ENCODE measurements at places on chromosomes 1 and 21.

DNA sequence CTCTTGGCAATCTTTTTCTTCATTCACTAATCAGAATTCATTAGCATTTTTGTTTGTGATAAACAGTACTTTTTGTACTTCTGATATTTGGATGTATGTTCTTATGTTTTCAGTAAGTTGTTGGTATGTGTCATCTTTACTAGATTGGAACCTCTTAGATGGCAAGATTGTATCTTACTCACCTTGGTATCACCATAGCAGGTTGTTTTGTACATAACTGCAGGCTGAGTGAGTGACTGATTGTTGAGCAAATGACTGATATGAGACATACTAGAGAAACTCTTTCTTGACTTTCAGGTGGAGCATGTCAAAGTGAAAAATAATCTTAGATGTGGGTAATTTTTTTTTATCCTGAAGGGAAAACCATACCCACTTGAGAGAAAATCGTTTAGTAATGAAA lies 173.7 kb downstream of the CLEC20A start:
- no peak for DNase-seq

DNA sequence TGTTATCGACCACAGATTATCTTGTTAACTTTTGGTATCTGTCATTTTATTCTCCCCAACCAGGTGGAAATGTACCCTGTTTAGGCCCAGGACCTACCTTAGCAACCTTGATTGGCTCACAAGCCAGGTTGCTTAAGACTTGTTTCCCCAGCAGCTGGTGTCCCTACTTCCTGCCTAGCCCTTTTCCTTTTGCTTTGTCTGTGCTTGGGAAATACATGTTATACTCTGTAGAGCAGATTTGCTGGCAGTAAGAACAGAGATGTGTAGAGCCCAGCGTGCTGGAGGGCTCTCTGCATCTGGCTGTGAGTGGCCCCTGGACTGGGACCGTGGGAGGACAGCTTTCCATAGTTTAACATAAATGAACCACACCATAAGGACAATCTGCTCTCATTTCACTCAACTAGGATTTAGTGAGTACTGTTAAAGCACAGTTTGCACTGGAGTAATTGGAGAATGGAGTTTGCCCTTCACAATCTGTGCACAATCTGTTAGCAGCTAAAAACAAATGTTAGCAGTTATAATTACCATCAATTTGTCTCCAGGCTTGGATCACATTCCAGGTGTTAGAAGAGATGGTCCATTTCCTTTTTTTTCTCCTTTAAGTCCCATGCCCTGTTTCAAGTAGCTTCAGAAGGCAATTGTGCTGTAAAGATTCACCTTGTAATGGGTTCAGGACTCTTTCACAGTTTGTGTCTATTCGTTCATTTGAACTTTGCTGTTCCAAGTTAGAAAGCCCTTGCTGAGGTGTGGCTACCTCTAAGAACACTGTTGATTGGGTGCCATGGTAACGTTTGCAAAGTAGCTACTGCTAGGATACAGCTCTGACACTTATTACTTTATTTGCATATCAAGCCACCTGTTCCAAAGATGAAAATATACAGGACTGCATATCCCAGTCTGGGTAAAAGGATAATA lies at the start of gene APOBEC4:
Gene APOBEC4, minus strand, starts transcription at position 770 of the 915 bp plus-strand sequence. CDS start 4,535 bp downstream, outside the sequence.
- DNase-seq: peak; percentile 3

GRCh38 chr21:38930066-38930465 lies 124.3 kb downstream of the ETS2 start:
- DNase-seq: no peak

DNA sequence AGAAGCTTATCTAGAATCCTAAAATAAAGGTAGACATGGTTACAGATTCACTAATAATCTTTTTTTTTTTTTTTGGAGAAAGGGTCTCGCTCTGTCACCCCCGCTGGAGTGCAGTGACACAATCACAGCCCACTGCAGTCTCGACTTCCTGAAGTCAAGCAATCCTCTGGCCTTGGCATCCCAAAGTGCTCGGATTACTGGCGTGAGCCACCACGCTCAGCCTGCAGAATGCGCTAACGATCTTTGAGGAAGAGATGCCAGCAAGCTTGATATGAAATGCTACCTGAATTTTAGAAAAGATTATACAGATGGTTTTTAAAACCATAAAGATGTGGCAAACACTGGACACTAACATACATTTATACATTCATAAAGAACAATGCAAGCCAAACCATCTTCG lies 4.1 kb upstream of the GNPAT start:
- no peak for DNase-seq

GRCh38 chr1:111639602-111640198 lies 20.1 kb downstream of the RAP1A start:
- no peak for DNase-seq

DNA sequence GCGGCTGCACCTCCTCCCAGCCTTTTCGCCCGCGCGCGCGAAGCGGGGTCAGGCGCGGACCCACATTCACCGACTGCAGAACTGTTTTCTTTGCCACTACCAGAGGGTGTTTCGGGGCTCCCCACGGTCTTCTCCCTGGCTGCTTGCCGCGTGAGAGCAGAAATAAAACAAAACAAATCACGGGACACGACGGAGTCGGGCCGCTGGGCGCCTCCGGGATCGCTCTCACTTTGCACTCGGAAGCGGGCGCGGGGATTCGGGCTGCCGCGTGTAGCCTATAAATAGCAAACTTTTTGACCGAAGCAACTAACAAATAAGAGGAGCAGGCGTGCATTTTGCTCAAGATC lies 412.3 kb upstream of the ESRRG start:
- no peak for DNase-seq

DNA sequence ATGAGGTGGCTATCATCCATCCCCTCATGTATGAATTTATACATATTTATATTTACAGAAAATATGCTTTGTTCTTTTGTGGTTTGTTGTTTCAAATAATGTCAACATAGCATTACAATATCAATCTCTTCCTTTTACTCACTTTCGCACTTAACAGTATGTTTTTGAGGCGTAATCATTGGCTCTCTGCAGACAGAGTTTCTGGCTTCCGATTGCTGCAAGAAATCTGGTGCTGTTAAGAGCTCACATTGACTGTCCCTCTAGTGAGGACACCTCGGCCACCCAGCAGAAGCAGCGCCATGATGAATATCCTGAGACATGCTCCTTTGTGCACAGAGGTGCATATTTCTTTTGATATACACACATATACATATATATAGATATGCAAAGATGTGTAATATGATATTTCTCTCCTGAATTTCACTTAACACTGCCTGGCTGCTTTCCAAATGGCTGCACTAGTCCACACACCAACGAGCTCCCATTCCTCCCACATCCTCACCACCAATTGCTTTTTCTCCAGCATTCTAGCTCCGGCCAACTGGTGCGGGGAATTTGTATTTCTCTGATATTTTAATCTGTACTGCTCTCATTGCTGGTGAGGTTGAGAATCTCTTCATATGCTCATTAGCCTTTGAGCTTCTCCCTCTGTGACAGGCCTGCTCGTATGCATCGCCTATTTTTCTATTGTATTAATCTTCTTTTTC lies 248.4 kb downstream of the SIPA1L2 start:
- DNase-seq: no peak

DNA sequence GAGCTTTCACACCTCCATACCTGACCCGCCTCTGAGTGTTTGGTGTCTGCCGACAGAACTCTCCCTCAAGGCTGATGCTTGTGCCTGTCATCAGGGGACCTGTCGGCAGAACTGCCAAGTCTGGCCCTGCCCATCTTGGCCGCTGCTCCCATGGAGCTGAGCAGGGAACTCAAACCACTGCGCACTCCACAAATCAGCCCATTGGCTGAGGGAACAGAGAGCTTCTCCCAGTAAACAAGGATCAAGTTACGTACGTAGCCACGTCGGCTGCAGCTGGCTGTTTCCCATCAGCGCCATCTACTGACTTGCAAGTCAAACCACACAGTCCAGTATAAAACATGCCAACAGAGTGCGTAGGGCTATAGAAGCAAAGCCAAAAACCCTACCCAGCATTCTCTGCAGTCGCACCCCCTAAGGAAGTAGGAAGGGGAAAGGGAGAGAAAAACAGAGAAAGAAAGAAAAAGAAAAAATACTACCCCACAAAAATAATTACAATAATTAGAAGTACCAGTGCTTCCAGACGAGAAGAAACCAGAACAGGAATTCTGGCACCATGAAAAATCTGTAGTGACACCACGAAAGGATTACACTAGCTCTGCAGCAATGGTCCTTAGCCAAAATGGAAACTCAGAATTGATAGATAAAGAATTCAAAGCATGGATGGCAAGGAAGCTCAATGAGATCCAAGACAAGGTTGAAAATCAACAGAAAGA lies 13.1 kb downstream of the KRTAP13-1 start:
- DNase-seq: peak; percentile 1

- no peak for DNase-seq
Observed at GRCh38 chr1:165235155-165235776, 121.2 kb downstream of the LMX1A start.

GRCh38 chr21:38760762-38761155 lies 45.0 kb upstream of the ETS2 start:
- DNase-seq: no peak

- DNase-seq: no peak
Observed at GRCh38 chr1:210124736-210125135, 107.9 kb upstream of the SERTAD4 start.

Data from activated naive CD8-positive, alpha-beta T cell treated with anti-CD3 and anti-CD28 coated beads for 36 hours (primary cell).